Adrenal gland (tissue), 19 donors: ENCODE measurements at places on chromosomes 5 and 9. TPM values are rescaled to one million over a fixed set of nuclear protein-coding genes. Genes with fewer than 3 reads are reported as not detected.

NMRK1 gene
- total RNA-seq: 27.1 TPM

MAT2B gene
- 51.8 TPM for total RNA-seq

ROPN1L gene
- total RNA-seq: not detected

SPINK6 gene
- not detected for total RNA-seq

CDH9 gene
- not detected for total RNA-seq

MARVELD2 gene
- total RNA-seq: 1.4 TPM

BSPRY gene
- total RNA-seq: 0.89 TPM

DNA sequence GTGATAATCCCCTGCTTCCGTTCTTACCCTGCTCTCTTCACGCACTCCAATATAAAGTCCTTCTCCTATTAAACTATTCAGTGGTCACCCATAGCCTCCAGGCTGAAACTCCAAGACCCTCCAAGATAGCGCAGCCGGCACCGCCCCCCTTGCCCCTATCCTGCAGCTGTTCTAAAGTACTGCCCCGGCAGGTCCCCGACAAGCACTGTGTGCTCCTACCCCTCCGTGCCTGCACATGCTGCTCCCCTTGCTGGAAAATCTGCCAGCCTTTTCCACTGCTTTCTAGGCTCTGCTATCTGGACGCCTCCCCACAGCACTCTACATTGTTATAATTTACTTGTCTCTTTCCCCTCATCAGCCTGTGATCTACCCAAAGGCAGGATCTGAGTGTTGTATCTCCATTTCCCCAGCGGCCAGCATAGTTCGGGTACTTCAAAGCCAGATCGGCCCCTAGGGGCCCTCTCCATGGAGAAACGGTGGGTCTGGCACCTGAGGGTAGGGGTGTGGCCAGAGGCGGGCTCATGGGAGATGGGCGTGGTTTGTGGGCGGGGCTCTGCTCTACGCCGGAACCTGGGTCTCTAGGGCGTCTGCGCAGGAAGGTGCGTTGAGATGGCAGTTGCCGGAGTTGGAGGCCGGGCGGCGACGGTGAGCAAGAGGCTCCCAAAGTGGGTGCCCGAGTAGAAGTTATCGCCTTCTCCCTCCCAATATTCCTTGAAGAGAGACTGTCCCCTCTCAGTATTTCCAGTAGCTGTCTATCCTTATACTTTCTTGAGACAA, 83.5 kb upstream of the RUSC2 start:
- no peaks in the 10 kb centered on the region for H3K27me3 ChIP-seq
- DNase-seq: peak; percentile 37
- no peak overlapping the region for H3K27ac ChIP-seq
- H3K4me1 ChIP-seq: no peaks in the 10 kb centered on the region
- peaks cover 8% of the 10 kb centered on the region for H3K36me3 ChIP-seq

- H3K4me1 ChIP-seq: no peaks in the 10 kb centered on the region
- H3K27me3 ChIP-seq: no peaks in the 10 kb centered on the region
- no peaks in the 10 kb centered on the region for H3K36me3 ChIP-seq
- no peak for DNase-seq
- no peak overlapping the region for H3K27ac ChIP-seq
Observed at GRCh38 chr5:155389498-155389897, 375.9 kb downstream of the KIF4B start.

DNA sequence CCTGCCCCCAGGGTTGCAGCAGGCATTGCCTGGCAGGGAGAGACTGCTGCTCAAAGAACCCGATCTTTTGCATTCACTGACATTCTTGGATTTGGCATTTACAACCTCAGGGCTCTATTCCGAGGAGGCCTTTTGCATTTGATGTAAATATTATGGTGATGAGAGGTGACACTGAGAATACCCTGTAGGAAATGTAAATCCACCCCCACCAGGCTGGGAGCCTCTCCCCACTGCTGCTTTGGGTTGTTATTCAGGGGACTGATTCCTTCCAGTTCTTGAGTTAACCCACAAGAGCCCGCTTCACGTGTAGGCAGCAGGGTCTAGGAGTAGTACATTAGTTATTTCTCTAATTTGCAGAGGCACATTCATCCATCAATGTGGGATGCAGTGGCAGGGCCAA, 55.5 kb upstream of the ARAP3 start:
- H3K4me3 ChIP-seq: no peak overlapping the region
- no peak overlapping the region for H3K27ac ChIP-seq
- H3K36me3 ChIP-seq: no peaks in the 10 kb centered on the region
- DNase-seq: no peak
- H3K4me1 ChIP-seq: no peaks in the 10 kb centered on the region
- no peaks in the 10 kb centered on the region for H3K27me3 ChIP-seq

GRCh38 chr5:66015196-66015960, 89.0 kb downstream of the ERBIN start:
- H3K36me3 ChIP-seq: no peaks in the 10 kb centered on the region
- no peak for DNase-seq
- H3K27ac ChIP-seq: no peak overlapping the region
- no peak overlapping the region for H3K4me3 ChIP-seq

DNA sequence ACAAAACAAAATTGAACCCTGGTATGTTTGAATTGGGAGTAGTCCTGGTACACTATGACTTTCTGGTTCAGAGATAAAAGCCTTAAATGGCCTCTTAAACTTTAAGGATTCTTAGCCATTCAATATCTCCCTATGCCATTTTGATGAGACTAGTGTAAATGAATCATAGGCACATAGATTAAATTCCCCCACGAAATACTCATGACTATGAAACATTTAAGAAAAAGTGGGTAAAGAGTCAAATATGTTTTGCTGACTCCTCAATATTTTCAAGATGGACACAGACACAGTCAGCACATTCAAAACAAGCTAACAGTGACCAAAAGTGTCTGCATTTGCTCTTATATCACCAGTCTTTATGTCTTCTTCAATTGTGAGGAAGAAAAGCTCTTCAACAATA, 278.3 kb downstream of the PDE4D start:
- no peaks in the 10 kb centered on the region for H3K36me3 ChIP-seq
- no peak overlapping the region for H3K4me3 ChIP-seq

DNA sequence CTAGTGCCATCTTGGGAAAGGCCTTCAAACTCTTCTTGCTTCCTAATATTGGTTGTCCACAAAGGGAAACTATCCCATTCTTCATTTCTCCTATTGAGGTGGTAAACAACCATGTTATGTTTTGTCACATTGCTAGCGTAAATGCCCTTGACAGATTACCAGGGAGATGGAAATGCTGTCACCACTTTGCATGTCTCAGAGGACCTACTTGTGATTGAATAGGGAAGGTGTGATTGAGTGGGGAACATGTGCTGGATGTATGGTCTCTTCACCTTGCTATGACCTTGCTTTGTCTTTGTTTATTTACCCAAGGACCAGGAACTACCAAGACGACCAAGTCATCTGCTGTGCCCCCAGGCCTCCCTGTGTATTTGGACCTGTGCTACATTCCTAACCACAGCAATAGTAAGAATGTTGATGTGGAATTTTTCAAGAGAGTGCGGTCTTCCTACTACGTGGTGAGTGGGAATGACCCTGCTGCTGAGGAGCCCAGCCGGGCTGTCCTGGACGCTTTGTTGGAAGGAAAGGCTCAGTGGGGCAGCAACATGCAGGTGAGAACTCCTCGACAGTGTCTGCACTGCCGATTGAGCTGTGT, 96.1 kb downstream of the MAP1B start:
- no peak overlapping the region for H3K4me3 ChIP-seq
- no peaks in the 10 kb centered on the region for H3K27me3 ChIP-seq
- H3K27ac ChIP-seq: no peak overlapping the region

DNA sequence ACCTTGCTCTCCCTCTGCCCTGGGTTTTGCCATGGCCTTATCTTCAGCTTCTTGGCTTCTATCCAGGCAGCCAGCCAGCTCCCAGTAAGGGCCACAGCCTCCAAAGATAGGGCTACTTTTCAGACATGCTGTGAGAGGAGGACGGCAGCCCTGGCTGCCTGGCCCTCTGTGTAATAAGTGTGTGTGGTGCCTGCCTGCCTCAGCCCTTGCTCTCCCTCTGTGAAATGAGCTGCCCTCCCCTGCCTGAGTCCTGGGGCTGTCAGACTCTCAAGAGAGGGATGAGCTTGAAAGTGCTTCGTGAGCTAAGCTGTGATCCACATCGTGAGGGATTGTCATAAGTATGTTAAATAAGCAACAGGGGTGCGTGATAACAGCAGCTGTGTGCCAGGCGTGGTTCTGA, 8.1 kb downstream of the NDST1 start:
- peak; percentile 88 for DNase-seq
- H3K4me1 ChIP-seq: peaks cover 78% of the 10 kb centered on the region
- no peaks in the 10 kb centered on the region for H3K36me3 ChIP-seq
- H3K27me3 ChIP-seq: no peaks in the 10 kb centered on the region

DNA sequence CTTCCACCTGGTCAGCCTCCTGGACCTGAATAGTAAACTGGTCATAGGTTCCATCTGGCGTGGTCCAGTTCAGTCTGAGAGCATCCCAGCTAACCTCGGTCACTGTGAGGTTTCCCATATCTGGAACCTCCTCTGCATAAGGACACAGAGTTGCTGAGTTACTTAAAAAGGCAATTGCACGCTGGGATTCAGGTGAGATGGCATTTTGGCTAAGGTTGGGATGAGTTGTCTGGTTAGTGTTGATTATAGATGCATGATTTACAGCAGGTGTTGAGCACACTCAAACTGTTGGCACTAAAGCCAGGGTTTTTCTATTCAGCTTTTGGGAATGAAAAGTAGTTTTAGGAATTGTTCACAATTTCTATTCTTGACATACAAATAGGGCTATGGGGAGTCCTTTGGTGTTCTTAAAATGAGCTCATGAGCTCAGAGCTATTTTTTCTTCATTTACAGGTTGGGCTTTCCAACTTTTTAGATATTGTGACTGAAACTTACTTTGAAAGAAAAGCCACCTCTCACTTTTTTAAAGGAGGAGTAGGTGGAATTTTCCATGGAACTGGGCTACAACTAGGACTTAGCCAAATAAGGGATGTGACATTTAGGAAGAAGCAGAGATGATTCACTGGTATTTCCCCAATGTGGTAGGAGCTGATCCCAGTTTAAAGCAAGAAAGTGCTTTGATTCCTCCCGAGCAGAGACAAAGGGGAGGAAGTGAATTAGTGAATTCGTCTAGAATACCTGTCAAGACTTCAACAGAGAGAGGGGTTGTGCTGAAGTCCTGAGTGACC, 54.7 kb downstream of the TNC start:
- no peaks in the 10 kb centered on the region for H3K27me3 ChIP-seq
- peak overlapping the region; percentile 53 for H3K27ac ChIP-seq
- no peak for DNase-seq
- no peaks in the 10 kb centered on the region for H3K4me1 ChIP-seq

DNA sequence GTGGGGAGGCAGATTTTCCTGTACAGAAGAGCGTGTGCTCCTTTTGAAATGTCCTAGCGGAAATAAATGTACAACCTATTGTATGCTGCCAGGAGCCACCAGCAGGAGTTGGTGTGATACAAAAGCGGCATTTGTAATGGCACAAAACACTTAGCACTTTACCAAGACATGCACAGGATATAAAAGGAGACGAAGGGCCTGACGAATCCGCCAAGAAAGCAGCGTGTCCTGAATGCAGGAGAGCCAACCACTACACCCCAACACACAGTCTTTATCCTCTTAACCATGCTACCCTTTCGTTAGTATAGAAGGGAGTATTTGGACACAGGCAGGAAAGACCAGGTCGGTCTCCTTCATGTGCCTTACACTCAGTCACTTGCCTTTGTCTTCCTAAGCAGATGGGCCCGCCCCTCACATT, 218.1 kb downstream of the TRIM32 start:
- H3K36me3 ChIP-seq: no peaks in the 10 kb centered on the region
- no peak for DNase-seq
- no peak overlapping the region for H3K4me3 ChIP-seq
- H3K27me3 ChIP-seq: no peaks in the 10 kb centered on the region
- no peak overlapping the region for H3K27ac ChIP-seq

DNA sequence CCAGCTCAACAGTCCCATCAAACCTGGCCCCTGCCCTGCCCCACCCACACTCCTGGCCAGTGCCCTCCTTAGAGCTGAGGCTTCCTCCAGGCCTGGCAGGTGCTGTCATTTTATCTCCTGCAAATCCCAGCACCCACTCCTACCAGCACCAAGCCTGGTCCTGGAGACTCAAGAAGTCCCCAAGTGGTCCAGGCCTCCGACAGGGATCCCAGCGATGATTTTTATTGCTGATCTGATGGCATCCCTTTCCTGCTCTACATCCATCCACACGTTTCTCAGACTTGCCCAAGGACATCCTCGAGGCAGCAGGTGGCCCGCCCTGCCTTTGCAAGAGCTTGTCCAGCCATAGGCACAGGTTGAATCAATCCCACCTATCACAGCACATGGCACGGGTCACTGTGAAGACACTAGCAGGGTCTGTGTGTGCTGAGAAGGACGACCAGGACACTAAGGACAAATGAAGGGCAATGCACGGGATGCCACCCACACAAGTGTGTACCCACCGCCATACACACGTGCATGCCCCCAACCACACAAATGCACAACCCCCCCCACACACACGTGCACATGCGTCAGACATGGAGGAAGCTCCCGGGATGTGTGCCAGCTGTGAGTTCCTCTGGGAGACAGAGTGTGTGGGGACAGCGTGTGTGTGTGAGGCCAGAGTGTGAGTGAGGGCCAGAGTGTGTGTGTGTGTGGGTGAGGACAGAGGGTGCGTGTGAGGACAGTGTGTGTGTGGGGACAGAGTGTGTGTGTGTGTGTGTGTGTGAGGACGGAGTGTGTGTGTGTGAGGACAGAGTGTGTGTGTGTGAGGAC, 62.4 kb upstream of the UBAC1 start:
- H3K36me3 ChIP-seq: no peaks in the 10 kb centered on the region
- no peaks in the 10 kb centered on the region for H3K27me3 ChIP-seq
- peaks cover 10% of the 10 kb centered on the region for H3K4me1 ChIP-seq
- H3K4me3 ChIP-seq: no peak overlapping the region
- no peak overlapping the region for H3K27ac ChIP-seq
- peak; percentile 85 for DNase-seq

DNA sequence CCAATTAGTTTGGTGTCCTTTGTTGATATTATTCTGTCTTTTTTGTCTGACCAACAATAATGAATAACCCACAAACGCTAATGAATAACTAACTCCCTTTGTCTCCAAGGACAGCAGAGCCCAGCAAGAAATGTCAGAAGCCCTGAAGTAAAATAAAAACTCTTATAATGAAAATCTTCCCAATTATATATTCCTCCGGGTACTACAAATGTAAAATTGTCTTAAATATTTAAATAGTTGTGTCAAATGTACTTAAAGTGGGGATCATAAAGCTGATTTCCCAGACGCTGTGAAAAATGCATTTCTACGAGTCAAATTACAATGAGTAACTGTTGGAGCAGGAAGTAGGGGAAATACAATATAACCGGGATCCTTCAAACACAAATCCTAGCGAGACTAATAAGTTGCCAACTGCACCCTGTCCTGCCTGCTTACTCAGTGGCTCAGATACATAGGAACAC, 22.3 kb downstream of the GLIS3 start:
- H3K36me3 ChIP-seq: no peaks in the 10 kb centered on the region
- no peak overlapping the region for H3K27ac ChIP-seq
- H3K27me3 ChIP-seq: no peaks in the 10 kb centered on the region
- H3K4me1 ChIP-seq: no peaks in the 10 kb centered on the region
- DNase-seq: no peak

DNA sequence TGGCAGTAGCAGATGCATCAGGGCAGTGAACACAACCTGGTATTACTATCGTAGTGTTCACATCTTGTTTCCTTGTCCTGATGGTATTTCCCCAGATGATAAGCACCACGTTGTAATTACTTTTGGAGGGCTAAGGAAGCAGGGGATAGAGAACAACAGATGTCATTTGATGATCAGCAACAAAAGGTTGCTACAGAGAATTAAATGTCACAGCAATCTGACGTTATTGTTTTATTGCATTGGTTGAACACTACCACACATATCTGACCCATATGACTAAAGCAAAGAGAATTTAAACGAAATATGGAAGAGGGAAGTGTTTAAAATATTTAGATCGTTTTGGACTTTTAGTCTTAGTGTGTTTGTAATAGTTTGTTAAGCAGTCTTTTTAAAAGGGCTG, 408.3 kb downstream of the SH3GL2 start:
- no peak overlapping the region for H3K4me3 ChIP-seq
- no peak overlapping the region for H3K27ac ChIP-seq
- no peaks in the 10 kb centered on the region for H3K36me3 ChIP-seq
- no peaks in the 10 kb centered on the region for H3K27me3 ChIP-seq
